Stimulated activated CD4-positive, alpha-beta T cell treated with anti-CD3 and anti-CD28 coated beads, Interleukin-2, amount 100 ng/mL, for 4 hours (primary cell): ENCODE measurements at places on chromosomes 13 and 19.
A peak's percentile ranks its signal among the peaks of the same experiment; 100 is the strongest.

DNA sequence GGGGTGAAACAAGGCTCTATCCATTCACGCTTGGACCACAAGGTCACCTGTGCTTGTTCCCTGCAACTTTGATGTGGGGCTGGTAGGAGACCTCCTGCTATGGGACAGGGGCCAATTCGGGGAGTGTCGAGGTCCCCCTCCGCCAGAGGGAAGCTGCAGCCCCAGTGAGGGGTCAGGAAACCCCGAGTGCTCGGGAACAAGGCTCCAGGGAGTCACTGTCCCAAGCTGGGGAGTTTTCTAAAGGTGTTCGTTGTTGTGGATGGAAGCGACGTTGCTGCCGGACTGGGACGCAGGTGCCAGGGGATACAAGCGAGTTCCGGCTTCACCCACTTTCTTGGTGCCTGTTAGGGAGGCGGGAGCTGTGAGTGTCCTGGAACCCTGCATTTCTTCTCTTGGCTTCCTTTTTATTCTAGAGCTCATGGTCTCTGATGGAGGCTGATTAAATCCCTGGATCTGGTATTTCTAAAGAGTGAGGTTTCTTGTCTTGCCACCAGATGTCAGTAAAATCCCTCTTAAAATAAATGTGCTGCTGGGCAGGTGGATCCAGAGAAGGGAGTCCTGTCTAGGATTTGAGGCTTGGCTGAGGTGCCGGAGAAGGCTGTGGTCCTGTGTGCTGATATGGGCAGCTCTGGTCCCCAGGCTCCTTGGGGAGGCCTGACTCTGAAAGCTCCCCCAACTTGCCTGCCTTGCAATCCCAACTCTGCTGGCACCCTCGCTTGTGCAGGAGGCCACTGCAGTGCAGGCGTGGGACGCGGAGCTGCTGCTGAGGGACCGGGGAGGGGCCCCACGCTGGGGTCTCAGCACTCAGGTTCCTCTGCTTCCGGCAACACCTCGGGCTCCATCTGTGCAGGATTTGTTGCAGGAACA, 153.9 kb downstream of the TEX29 start:
- DNase-seq = no peak

- DNase-seq = no peak
Observed at GRCh38 chr19:37718304-37718703, 1.3 kb downstream of the ZNF607 start.

- no peak for DNase-seq
Observed at GRCh38 chr19:36049080-36049698, 4.9 kb downstream of the THAP8 start.

DNA sequence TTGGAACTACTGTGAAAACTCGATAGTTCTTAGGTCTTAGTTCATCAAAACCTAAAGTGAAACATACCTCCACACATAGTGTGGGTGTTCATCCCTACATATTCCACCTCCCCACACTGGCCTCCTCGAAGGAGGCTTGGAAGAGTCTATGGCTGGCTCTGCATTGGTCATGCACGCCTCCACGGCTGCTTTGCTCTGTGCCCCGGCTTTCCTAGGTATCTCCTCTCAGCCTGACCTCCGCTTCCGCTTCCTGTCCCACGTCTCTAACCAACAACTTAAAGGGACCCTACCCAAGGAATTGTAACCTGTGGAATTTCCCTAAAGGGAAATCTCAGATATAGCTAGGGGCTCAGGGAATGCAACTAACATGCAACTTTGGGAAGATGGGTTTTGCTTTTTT, 79.7 kb upstream of the MBNL2 start:
- no peak for DNase-seq

DNA sequence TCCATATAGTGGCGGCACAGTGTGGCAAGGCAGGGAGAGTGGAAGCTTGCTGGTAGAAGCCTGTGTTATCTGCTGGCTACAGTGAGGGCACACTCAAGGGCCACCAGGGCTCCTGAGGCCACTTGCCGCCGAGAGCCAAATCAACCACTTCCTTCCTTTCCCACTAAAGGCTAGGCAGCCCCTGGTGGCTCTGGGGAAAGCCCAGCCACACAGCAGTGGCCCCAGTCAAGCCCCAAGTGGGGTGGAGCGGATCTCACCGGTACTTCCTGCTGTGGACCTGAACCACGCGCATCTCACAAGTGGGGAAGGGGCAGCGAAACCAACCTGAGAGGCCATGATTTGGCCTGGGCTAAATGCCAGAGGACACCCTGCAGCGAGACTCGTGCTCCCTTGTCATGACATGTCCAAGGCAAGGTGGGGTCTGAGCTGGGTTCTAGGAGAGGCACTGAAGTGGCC, 21.9 kb upstream of the SLC35E1 start:
- DNase-seq = no peak

DNA sequence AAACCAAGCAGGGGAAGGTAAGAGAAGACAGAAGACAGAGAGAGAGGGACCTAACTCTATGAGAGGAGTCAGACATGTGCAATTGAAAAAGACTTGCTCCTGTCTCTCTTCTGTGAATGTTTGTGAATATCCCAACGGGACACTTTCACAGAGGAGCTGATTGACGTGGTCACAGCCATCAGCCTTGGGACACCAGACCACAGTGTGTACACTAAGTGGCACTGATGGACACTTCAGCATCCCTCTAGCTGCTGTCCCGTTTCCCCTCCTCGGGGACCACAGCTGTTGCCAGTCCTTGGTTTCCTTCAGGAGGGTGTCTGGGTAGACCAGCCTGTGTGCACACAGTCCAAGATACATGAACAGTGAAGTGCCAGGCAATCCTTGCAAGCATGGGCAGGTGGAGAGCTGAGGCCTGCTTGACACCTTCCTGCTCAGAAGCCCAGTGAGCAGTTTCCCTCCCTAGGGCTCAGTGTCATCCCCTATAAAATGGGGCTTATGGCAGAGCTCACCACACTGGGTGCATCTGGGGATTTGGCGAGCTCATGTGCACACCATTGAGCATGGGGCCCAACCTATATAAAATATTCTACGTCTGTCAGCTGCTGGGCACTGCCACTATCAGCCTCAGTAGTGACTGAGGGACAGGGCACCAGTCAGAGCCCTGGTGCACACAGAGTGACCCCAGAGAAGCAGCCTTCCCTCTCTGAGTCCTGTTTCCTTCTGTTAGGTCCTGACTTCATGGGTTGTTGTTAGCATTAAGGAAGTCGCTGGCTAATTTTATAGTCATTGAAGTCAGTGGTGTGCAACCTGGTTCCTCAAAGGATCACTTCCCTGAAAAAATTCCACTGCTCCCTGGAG, 4.3 kb upstream of the USF2 start:
- DNase-seq = no peak

- DNase-seq = no peak
Observed at GRCh38 chr13:87712012-87712411, 40.8 kb downstream of the SLITRK5 start.

GRCh38 chr19:34573226-34573864, 91.8 kb downstream of the WTIP start:
- no peak for DNase-seq

GRCh38 chr19:45455707-45456499, 11.9 kb upstream of the FOSB start:
- DNase-seq = no peak

- DNase-seq = no peak
Observed at GRCh38 chr19:402786-403185, 6.2 kb downstream of the C2CD4C start.

GRCh38 chr13:23744315-23744714, 144.9 kb downstream of the MIPEP start:
- no peak for DNase-seq

- no peak for DNase-seq
Observed at GRCh38 chr19:10538204-10538983, 5.3 kb upstream of the ATG4D start.

GRCh38 chr13:67273001-67273400, 42.9 kb upstream of the PCDH9 start:
- DNase-seq = no peak

GRCh38 chr13:29743201-29743786, 107.1 kb downstream of the UBL3 start:
- no peak for DNase-seq

GRCh38 chr13:94435604-94436226, 43.8 kb downstream of the DCT start:
- DNase-seq = no peak

- DNase-seq = no peak
Observed at GRCh38 chr13:113947311-113948033, 26.4 kb downstream of the C13orf46 start.

- no peak for DNase-seq
Observed at GRCh38 chr13:76292726-76293125, 593.5 kb downstream of the KCTD12 start.

DNA sequence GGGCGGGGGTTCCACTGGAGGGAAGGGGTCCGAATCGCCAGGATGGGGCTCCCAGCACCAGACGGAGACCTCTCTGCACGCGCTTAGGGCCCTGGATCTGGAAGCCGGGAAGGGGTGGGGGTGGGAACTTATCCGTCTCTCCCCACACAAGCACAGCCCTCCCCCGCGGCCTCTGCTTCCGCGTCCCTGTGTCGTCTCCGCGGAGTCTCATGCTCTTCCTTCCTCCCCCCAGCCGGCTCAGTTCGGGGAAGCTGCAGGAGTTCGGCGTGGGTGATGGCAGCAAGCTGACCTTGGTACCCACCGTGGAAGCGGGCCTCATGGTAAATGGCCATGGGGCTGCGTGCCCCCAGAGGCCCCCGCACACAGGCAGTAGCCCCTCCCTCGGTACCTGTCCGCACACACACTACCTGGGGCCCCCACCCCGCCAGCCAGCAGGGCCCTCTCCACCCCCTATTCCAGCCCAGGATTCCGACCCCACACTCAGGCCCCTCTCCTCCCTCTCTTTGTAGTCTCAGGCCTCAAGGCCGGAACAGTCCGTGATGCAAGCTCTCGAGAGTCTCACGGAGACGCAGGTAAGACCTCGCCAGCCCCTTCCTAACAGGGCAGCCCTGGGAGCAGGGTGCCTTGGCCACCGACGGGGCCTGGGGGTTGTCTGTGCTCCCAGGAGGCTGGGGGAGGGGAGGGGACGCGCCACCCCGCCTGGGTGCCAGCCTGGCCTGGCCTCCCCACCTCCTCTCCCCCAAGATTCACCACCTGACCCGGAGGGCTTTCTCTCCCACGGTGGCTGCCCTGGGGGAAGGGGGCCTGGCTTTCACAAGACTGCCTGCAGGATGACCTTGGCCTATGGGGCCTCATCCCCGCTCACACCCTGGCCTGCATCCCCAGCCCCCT, 3.2 kb downstream of the MIDN start:
- no peak for DNase-seq

- DNase-seq = no peak
Observed at GRCh38 chr13:63161219-63161618, 1745.6 kb upstream of the PCDH20 start.

DNA sequence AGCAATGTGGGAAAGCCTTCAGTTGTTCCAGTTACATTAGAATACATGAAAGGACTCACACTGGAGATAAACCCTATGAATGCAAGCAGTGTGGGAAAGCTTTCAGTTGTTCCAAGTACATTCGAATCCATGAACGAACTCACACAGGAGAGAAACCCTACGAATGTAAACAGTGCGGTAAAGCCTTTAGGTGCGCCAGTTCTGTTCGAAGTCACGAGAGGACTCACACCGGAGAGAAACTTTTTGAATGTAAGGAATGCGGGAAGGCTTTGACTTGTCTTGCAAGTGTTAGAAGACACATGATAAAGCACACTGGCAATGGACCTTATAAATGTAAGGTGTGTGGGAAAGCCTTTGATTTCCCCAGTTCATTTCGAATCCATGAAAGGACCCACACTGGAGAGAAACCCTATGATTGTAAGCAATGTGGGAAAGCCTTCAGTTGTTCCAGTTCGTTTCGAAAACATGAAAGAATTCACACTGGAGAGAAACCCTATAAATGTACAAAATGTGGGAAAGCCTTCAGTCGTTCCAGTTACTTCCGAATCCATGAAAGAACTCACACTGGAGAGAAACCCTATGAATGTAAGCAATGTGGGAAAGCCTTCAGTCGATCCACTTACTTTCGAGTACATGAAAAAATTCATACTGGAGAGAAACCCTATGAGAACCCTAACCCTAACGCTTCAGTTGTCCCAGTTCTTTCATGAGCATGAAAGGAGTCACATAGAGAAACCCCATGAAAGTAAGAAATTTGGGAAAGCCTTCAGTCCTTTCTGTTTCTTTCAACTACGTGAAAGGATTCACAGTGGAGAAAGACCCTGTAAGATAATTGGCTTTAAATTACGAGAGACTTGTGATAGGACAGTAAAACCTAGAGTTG, 20.1 kb downstream of the ZNF627 start:
- DNase-seq = no peak

DNA sequence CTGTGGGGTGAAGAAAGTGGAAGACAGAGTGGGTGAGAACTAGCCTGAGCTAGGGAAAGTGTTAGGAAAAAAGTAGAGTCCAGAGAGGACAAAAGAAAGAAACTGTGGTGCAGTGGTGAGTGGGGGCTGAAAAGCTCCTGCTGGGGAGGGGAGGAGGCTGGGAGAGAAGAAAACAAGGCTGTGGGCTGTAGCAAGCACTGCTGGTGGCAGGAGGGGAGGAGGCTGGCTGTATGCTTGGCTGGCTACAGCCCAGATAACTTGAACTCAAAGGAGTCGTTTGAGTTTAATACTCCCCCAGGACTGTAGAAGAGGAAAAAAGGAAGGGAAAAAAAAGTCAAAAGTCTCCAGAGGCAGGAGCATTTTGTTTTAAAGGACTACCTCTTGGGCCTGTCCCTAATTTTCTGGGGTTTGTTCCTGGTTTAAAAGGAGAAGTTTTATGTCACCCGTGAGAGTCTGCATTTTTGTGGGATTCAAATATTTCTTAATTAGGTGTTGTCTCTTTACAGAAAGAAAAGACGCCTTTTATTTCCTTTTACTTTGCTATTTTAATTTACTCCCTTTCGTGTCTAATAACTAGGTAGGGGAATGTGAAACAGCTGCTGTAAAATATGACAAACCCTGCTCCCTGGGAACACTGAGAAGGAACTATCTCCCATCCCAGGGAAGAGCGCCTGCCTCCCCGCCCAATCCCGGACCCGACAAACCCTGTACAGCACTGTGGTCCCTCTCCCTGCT, 21.7 kb downstream of the ZIC5 start:
- no peak for DNase-seq

GRCh38 chr19:40803857-40804782, 5.1 kb downstream of the EGLN2 start:
- peak; percentile 40 for DNase-seq

DNA sequence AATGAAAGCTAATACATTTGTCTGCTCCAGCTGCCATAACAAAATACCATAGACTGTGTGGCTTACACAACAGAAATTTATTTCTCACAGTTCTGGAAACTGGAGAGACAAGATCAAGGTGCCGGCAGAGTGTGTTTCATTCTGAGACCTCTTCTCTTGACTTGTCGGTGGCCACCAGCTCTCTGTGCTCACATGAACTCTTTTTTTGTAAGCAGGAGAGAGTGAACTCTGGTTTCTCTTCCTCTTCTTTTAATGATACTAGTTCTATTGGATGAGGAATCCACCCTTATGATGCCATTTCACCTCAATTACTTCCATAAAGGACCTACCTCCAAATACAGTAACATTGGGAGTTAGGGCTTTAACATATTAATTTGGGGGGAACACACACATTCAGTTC, 11.7 kb downstream of the KCTD12 start:
- no peak for DNase-seq

DNA sequence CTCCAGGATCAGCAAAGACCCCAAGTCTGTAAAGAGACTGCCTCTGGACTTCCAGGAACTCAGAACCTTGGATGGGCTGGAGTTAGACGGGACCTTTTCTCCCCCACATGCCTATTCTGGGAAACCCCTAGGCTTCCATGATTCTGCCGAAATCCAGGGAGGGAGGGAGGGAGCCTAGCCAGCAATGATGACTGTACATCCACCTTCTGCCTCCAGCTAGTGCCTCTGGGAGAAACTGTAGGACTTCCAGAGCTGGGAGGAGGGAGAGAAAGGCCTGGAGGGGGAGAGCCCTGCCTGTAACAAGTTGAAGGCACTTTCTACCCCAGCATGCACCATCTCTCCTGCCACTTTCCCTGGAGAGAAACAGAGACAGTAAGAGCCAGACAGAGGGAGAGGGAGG, 6.0 kb upstream of the HAS1 start:
- DNase-seq = no peak

- no peak for DNase-seq
Observed at GRCh38 chr13:75908141-75908540, 272.0 kb downstream of the LMO7 start.
